Endothelial cell of umbilical vein (primary cell): ENCODE measurements at places on chromosomes 11 and 22. TPM values are rescaled to one million over a fixed set of nuclear protein-coding genes. Genes with fewer than 3 reads are reported as not detected.

DNA sequence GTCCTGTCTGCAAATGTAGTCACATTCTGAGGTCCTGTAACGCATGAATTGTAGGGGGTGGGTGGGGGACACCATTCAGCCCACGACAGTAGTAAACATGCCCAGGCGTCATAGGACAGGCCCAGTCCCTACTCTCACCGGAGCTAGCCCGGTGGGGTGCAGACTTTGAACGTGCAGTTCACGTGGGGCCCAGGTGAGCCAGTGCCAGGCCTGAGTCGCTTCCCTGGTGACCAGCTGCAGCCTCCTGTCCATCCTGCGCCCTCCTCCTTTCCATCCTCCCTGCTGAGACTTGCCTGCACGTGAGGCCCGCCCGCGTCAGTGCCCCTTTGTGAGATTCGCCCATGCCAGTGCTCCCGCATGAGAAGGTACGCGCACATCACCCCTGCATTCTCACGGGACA is 116.8 kb downstream of the WNT7B start:
- no peak overlapping the region for H3K4me3 ChIP-seq
- peaks cover under 1% of the 10 kb centered on the region for H3K36me3 ChIP-seq
- H3K27me3 ChIP-seq = peaks cover under 1% of the 10 kb centered on the region
- H3K4me1 ChIP-seq = no peaks in the 10 kb centered on the region

DNA sequence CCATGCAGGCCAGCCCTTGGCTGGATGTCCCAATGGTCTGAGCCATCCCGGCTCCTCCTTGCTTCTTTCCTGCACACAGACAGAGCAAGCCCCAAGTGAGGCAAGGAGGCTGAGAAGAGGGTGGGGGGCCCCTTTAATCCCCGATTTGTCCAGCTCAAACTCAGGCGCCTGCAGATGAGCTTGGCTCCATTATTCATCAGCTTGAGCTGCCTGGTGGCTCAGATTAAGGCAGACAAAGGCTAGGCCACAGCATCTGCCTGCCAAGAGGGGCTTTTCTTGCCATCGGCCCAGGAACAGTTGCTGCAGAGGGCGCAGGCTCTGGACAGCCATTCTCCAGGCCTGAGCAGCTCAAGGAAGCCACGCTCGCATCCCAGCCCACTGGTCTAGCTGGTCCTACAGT is 35.4 kb downstream of the LMO1 start:
- H3K36me3 ChIP-seq = no peaks in the 10 kb centered on the region
- H3K27me3 ChIP-seq = no peaks in the 10 kb centered on the region
- no peak for DNase-seq
- no peaks in the 10 kb centered on the region for H3K4me1 ChIP-seq
- H3K4me3 ChIP-seq = no peak overlapping the region

GRCh38 chr22:37792494-37792893 is 15.2 kb upstream of the GCAT start:
- H3K4me1 ChIP-seq = no peaks in the 10 kb centered on the region
- H3K4me3 ChIP-seq = no peak overlapping the region
- DNase-seq = no peak
- H3K36me3 ChIP-seq = no peaks in the 10 kb centered on the region
- H3K27ac ChIP-seq = no peak overlapping the region

The OR6A2 gene
- total RNA-seq = 0.27 and 0.46 TPM in 2 replicates

DNA sequence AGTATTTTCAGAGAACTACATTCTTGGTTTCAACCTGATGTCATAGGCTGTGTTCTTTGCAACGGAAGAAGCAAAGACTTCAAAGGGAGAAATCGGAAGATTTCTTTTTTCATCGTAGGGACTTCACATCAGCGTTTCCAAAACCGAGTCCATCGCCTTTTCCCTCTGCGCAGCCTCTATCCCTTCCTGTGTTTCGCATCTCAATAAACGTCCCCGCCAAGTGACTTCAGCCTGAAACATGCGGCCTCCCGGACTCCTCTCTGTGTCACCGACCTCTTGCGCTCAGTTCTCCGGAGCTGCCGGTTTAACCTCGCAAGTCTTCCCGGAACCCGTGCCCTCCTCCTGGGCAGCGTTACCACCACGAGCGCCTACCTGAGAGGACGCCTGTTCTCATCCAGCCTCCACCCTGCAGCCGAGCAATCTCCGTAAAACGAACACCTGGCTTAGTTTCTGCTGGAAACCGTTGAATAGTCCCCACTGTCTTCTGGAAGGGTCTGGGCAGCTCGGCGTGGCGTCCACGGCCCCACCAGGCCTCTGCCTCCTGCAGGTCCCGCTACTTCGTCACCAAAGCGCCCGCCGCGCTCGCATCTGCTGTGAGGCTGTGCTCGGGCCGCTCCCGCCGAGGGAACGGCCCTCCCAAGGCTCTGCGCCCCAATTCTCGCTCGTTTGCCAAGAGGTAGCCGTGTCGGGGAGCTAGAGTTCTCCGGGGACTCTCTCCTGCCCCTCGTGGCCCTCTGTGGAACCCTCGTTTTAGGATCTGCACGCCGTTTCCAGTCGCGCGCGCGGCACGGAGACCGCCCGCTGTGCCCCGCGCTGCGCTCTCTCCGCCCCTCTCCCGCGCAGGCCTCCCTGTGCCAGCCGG is at the start of gene GLB1L3:
Gene GLB1L3, plus strand, starts transcription at position 846 of the 862 bp plus-strand sequence. CDS start 362 bp downstream, outside the sequence.
- H3K4me1 ChIP-seq = peaks cover 2% of the 10 kb centered on the region
- no peak within 1 kb of the TSS for H3K4me3 ChIP-seq
- H3K27ac ChIP-seq = no peak within 1 kb of the TSS
- no peaks in the 10 kb centered on the region for H3K36me3 ChIP-seq
- peaks cover 56% of the 10 kb centered on the region for H3K27me3 ChIP-seq

The IGLL1 gene
- not detected in 2 replicates for total RNA-seq

The BCO2 gene
- 1.4 and 1.9 TPM in 2 replicates for total RNA-seq
